ENCODE measurements at places on chromosomes 6 and 20.

DNA sequence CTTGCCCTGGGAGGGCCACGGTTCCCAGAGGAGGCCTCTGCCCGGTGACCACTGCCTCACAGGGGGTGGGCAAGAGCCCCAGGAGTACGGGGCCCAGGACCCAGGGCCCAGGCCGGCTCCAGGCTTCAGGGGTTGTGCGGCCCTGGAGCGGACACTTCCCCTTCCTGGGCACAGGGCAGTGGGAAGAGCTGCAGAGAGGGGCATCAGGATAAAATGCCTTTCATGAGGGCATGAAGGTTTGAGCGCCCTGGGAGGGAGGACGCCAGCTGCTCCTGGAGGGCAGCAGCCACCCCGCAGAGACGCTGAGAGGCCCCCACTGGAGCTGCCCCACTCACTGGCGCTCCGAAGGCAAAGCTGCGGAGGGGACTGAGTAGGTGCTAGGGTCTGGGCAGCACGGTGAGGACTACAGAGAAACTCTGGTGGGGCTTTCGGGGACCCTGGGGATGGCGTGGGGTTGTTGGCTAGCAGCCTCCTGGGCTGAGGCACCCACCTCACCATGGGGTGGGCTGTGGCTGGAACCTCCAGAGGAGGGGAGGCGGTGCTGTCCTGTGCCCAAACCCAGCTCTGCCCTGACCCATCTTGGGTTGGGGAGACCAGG lies 10.4 kb downstream of the LAMA5 start:
- no peak for DNase-seq

DNA sequence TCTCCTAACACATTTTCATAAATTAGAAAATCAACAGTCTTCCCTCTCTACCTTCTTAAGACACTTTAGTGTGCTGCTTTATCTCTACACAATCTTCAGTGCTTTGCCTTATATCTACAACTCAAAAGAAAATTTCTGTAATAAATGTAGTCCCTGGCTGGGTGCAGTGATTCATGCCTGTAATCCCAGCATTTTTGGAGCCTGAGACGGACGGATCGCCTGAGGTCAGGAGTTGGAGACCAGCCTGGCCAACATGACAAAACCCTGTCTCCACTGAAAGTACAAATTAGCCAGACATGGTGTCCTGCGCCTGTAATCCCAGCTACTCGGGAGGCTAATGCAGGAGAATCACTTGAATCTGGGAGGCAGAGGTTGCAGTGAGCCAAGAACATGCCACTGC lies 9.7 kb upstream of the EDN1 start:
- DNase-seq, result peak; percentile 53

GRCh38 chr6:20319520-20320357 lies 81.9 kb upstream of the E2F3 start:
- DNase-seq, result no peak

DNA sequence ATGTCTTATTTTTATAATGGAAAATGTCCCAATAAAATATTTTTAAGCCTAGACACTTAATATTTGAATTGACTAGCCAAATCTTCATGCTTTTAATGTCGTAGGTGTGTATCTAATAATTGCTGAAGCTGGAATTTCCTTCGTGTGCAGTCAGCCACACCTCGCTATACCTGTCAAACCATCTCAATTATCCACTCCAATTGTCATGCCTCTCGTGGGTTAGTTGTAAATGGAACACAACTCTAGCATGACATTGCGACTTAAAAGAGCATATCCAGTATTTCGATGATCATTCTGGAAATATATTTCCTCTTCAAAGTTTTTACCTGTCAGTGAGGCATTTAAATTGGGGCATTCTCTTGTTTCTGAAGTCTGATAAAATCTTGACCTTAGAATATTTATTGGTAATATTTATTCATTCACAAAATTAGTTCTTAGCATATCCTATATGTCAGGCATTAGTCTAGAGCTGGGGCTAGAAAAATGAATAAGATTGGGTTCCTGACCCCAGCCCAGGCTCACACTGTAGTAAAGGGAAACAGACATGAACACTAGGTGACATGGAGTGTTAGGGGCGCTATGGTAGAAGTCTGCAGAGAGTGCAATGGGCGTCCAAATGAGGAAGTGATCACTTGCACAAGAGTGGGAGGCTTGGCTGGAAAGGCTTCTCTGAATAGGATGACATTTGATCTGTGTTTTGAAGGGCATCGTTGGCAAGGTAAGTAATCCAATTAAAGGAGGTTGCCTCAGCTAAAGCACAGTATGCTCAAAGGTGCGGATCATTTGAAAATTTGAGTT lies 11.0 kb upstream of the CFAP206 start:
- no peak for DNase-seq

DNA sequence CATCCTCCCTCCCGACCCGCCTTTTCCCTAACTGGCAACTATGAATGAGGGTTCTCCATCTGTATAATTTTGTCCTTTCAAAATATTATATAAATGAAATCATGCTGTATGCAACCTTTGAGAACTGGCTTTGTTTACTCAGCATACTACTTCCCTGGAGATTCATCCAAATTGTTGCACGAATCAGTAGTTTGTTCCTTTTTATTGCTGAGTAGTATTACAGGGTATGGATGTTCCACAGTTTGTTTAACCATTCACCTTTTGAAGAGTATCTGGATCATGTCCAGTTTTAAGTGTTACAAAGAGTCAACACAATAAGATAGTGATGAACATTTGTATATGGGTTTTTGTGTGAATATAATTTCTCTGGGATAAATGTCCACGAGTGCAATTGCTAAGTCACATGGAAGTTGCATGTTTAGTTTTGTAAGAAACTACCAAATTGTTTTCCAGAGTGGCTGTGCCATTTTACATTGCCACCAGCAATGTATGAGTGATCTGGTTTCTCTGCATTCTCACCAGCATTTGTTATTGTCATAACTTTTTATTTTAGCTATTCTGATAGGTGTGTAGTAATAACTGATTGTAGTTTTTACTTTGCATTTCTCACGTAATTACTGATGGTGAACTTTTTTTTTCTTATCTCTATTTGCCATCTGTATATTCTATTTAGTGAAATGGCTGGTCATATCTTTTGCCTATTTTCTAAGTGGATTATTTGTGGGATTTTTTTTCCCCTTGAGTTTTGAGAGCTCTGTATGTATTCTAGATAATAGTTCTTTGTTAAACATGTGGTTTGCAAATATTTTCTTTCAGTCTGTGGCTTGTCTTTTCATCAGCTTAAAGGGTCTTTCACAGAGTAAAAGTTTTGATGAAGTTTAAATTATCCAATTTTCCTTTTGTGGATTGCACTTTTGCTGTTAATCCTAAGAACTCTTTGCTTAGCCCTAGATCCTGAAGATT lies 14.4 kb upstream of the RNF24 start:
- DNase-seq, result no peak

GRCh38 chr6:154852687-154853086 lies 119.5 kb downstream of the SCAF8 start:
- no peak for DNase-seq

DNA sequence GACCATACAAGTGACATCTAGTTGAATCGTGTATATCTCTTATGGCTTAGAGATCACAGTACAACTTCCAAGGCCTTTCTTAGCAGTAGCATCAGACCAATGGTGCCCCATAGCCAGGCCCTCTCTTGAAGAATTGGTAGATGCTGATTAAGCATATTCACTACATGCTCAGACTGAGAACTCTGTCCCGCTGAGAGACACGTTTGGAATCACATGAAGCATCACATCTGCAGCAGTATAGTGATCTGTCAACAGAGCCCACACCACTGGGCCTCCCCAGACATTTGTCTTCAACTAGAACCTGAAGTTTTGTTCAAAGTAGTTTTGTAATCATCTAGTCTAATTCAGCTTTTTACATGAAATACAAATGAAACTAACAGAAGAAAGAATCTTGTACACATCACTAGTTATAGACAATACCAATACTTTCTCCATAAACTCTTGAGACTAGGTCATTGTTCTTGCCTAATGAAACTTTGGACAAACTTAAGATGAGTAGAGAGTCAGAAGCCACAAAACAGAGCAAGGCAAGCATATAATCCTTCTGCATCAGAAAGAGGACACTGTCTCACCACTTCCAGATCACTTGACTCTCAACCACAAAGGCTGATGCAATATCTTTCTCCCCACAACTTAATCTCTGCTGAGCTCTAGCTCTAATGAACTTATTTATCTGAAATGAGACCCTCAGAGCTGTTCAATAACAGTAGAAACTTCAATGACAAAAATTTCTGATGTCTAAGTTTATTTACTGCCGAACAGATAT lies 182.7 kb downstream of the TBX18 start:
- DNase-seq, result peak; percentile 27

DNA sequence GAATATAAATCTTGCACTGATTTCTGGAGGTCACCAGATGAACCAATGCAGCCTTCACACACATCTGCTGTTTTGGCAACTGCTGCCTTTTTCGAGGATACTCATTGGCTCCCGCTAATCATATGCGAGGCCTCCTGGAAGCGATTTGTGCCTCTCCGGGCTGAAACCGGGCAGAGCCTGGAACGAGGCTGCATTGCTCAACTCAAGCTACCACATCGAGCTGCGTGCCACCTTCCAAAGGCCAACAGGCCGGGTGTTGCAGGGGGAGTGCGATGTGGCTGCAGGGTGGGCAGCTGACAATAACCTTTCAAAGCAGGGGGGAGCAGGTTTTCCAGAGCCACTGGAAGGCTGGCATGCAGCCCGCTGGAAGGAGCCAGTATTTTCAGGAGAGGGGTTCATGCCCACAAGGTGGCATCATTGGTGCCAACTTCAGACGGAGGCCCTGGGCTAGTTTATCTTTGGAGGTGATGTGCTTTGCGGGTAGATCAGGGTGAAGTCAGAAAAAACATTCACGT lies 122.6 kb upstream of the IFNGR1 start:
- peak; percentile 17 for DNase-seq

GRCh38 chr6:41228616-41229015 lies 467 bp downstream of the TREML4 start:
- DNase-seq, result peak; percentile 40

GRCh38 chr20:25252686-25253421 lies 5.0 kb downstream of the PYGB start:
- DNase-seq, result no peak

DNA sequence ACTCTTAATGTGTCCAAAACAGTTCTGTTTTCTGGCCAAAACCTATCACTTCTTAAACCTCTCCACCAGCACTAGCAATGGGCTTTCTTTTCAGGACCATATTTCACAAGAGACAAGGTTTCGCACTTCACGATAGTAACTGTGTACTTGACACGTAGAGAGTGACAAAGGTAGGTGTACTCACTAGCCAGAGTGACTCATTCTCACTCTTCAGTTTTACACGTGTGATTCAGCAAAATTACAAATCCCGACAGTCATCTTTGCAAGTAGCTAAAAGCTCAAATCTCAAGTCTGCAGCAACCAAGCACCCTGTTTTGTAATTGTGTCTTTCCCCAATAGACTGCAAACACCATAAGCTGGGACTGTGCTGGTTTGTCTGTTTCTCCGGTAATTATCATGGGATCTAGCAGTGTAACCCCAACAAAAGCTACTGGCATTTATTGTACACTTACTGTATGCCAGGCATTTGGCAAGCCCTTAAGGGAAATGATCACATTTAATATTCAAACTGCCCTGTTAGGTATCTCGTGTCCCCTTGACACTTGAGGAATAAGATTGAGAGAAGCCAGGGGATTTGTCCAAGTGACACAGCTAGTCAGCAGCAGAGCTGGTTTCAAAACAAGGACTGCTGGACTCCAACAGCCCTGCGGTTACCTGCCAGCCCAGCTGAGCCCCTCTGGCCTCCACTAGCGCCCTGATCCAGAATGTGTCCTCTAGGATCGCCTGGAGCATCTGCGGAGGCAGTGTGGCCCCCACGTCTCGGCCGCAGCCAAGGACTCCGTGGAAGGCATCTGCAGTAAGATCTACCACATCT lies 9.9 kb downstream of the PCIF1 start:
- DNase-seq, result peak; percentile 96

GRCh38 chr20:17732907-17733521 lies 33.2 kb downstream of the BANF2 start:
- no peak for DNase-seq

- no peak for DNase-seq
Observed at GRCh38 chr6:160036331-160036695, 67.4 kb downstream of the IGF2R start.

DNA sequence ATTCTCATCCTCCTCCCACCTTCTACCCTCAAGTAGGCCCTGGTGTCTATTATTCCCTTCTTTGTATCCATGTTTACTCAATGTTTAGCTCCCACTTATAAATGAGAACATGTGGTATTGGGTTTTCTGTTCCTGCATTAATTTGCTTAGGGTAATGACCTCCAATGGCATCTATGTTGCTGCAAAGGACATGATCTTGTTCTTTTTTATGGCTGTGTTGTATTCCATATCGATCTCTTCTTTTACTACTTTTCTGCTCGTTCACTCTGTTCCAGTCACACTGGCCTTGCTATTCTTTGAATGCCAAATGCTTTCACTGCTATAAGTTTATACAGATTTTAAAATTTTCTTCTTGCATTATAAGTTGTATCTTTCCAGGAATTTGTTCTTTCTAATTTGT lies 57.7 kb downstream of the RSPH3 start:
- no peak for DNase-seq

GRCh38 chr6:113636357-113636824 lies 220.8 kb upstream of the MARCKS start:
- DNase-seq, result peak; percentile 44

DNA sequence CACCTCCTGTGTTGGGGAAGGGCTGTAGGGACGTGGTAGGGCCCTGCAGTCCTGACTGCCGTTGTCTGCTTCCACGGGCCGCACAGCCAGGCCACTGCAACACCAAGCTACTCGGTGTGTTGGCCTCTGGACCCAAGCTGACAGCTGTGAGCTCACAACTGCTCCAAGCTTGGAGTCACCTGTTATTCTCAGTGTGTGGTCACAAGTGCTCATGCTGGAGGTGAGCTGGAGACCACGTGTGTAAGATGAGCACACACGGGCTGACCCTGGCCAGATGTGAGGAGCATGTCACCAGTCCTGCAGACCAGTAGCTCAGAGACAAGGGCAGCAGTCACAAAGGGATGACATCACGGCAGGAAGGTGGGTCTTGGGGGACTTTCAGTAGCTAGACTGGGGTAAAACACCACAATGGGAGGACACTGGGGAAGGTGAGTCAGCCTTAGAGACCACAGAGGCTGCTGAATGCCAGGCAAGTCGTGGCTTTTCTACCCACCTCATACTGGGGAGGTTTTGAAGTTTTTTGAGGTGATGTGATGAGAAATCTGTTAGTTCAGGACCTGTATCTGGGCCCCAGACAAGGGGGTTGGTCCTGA lies 87.3 kb downstream of the FAM120B start:
- DNase-seq, result no peak

Measured in epithelial cell of esophagus (primary cell).